ENCODE measurements at places on chromosomes 11 and 22. TPM values are rescaled to one million over a fixed set of nuclear protein-coding genes. Genes with fewer than 3 reads are reported as not detected.
A peak's percentile ranks its signal among the peaks of the same experiment; 100 is the strongest.

The CD6 gene
- not detected for total RNA-seq

The OR52A1 gene
- not detected for total RNA-seq

The TXNRD2 gene
- total RNA-seq = 24.1 TPM

The INPPL1 gene
- 117 TPM for total RNA-seq

The NAALAD2 gene
- 1.2 TPM for total RNA-seq

GRCh38 chr11:68838572-68838964 is 3.1 kb downstream of the CPT1A start:
- H3K4me1 ChIP-seq = peaks cover 87% of the 10 kb centered on the region
- H3K4me3 ChIP-seq = peak overlapping the region; percentile 92

GRCh38 chr11:41256041-41256440 is 203.4 kb downstream of the LRRC4C start:
- H3K27me3 ChIP-seq = no peaks in the 10 kb centered on the region
- no peaks in the 10 kb centered on the region for H3K36me3 ChIP-seq
- H3K4me3 ChIP-seq = no peak overlapping the region
- H3K4me1 ChIP-seq = no peaks in the 10 kb centered on the region
- no peak overlapping the region for H3K27ac ChIP-seq

DNA sequence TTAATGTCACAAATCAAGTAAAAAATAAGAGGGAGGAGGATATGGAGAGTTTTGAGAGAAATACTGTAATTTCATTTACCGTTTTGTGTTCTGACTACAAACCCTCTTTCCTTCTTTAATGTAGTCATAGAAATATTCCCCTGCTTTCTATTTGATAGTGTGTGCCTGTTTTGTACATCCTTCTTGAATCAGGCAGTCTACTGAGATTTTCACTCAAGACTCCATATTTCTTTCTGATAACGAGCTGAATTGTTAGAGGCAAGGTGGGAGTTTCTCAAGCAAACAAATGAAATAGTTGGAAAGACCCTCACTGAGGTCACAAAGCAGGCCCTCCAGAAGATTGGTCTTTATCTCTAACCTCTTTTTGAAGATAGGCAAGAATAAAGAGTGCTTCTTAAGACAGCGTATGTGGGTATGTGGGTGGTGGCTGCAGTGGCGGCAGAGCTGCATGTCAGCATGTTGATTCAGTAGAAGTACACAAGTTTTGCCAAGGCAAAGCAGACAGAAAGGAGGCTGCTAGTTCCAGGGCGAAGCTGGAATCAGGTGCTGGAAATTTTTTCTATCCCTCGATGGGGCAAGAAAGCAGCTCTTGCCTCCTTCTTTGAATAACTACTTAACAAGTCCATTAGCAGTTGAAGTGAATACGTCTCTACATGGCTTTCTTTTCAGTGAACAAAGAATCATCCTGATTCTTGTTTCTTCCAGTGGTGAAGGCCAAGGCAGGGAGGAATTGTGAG is 164.2 kb downstream of the FAM76B start:
- no peak for DNase-seq
- no peaks in the 10 kb centered on the region for H3K27me3 ChIP-seq
- H3K4me1 ChIP-seq = peaks cover 7% of the 10 kb centered on the region
- H3K36me3 ChIP-seq = no peaks in the 10 kb centered on the region
- no peak overlapping the region for H3K4me3 ChIP-seq
- no peak overlapping the region for H3K27ac ChIP-seq

DNA sequence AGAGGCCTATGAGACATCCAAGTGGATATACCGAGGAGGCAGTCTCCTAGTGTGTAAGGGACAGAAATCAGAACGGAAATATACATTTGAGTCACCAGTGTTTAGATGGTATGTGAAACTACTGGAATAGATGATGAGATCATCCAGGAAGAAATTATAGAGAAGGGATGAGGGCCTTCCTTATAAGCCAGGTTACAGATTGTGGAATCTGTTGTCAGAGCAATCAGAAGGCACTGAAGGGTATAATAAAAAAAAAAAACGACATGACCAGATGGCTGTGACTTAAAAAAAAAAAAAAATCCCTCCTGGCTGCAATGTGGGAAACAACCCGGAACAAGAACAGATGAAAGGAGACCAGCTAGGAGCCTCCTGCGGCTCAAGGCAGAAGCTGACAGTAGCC is 2.7 kb downstream of the MAJIN start:
- no peak overlapping the region for H3K4me3 ChIP-seq
- no peaks in the 10 kb centered on the region for H3K36me3 ChIP-seq
- peaks cover 8% of the 10 kb centered on the region for H3K4me1 ChIP-seq
- no peak overlapping the region for H3K27ac ChIP-seq
- no peak for DNase-seq
- no peaks in the 10 kb centered on the region for H3K27me3 ChIP-seq

GRCh38 chr11:120029321-120029720 is 108.6 kb downstream of the TRIM29 start:
- DNase-seq = no peak
- no peaks in the 10 kb centered on the region for H3K36me3 ChIP-seq
- no peaks in the 10 kb centered on the region for H3K27me3 ChIP-seq

DNA sequence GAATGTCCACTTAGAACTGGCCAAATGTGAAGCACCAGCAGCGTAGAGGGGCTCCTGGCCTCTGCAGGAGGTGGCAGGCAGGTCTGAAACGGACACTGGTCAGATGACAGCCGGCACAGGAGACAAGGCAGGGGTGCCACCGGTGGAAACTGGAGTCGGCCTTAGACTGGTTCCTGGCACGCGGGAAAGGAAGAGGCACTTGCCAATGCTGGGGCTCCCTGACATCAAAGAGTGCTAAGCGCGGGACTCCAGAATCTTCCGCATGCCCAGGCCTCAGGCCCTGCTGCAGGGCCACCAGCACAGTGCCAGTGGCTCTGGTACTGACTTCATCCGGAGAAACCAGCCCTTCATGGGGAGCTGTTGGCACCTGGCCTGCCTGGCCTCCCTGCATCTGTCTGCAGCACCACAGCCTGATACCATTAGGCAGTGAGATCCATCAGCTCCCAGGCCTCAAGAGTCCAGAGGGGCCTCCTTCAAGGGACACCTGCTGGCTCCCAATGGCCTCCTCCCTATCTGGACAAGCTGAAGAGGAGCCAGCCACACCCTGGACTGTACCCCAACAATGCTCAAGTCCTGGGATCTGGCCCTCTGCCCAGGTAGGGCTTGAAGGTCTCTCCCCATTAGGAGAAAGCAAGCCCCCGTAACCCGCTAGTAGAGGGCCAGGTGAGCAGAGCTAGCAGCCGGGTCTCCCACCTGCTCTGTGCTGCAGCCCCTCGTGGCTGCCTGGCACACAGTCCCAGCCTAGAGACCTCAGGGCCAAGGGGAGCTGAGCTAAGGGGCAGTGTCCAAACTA is 29.7 kb upstream of the GNB1L start:
- DNase-seq = no peak
- no peaks in the 10 kb centered on the region for H3K27me3 ChIP-seq
- H3K27ac ChIP-seq = no peak overlapping the region
- peaks cover 33% of the 10 kb centered on the region for H3K36me3 ChIP-seq
- H3K4me1 ChIP-seq = peaks cover 49% of the 10 kb centered on the region
- H3K4me3 ChIP-seq = no peak overlapping the region

DNA sequence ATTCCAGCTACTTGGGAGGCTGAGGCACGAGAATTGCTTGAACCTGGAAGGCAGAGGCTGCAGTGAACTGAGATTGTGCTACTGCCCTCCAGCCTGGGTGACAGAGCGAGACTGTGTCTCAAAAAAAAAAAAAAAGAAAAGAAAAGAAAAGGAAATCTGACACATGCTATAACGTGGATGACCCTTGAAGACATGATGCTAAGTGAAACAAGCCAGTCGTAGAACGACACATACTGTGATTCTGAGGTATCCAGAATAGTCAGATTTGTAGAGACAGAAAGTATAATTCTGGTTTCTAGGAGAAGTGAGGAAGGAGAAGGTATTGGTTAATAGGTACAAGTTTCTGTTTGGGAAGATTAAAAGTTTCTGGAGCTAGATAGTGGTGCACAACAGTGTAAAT is 6.7 kb upstream of the APOA5 start:
- H3K27me3 ChIP-seq = no peaks in the 10 kb centered on the region
- H3K4me3 ChIP-seq = no peak overlapping the region
- H3K36me3 ChIP-seq = no peaks in the 10 kb centered on the region
- H3K27ac ChIP-seq = no peak overlapping the region
- DNase-seq = no peak

- H3K4me1 ChIP-seq = peaks cover 22% of the 10 kb centered on the region
- DNase-seq = no peak
- H3K36me3 ChIP-seq = no peaks in the 10 kb centered on the region
- no peak overlapping the region for H3K4me3 ChIP-seq
- H3K27ac ChIP-seq = peak overlapping the region; percentile 26
Measured at GRCh38 chr11:124676386-124676785, 2.7 kb downstream of the SPA17 start.

- no peaks in the 10 kb centered on the region for H3K36me3 ChIP-seq
- no peaks in the 10 kb centered on the region for H3K4me1 ChIP-seq
- H3K27ac ChIP-seq = no peak overlapping the region
Measured at GRCh38 chr22:37299969-37300509, 17.7 kb downstream of the CYTH4 start.

DNA sequence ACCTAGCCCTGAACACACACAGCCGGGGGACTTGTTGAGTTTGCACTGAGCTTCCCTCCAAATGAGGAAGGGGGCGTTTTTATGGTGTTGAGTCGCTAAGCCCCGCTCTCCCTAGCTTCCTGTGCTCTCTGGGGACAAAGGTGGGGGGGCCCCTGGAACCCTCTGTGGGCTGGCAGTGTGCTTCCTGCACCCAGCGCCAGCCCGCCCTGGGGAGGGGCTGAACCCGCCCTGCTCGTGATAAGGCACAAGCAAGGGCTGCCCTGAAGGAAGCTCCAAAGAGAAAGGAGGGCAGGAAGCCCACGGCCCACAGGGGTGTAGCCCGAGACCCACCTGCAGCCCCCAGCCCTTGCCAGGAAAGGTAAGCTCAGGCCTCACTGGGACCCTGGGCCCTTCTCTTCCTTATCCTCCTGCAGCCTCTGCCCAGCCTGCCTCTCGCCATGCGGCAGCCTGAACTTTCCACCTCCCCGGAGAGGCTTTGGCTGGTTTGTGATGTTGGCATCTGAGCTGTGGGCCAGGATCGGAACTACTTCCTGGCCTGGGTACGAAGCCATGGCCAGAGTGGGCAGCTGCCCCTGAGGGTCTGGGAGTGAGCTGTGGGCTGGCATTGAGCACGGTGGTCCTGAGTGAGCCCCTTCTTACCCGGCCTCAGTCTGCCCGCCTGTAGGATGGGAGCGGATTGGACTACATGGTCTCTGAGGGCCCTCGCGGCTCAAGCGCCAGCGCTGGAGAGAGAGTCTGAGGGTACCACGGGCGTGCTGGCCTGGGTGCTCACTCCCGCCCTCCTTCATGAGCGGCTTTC is at the start of gene FERMT3:
TSS of gene FERMT3 (plus strand) at position 265 of the 799 bp plus-strand sequence. CDS start 644 bp downstream, outside the sequence.
- H3K4me3 ChIP-seq = peak within 1 kb of the TSS; percentile 45
- no peaks in the 10 kb centered on the region for H3K27me3 ChIP-seq
- H3K4me1 ChIP-seq = peaks cover 50% of the 10 kb centered on the region

- peak overlapping the region; percentile 63 for H3K27ac ChIP-seq
- DNase-seq = no peak
- no peaks in the 10 kb centered on the region for H3K27me3 ChIP-seq
- no peaks in the 10 kb centered on the region for H3K36me3 ChIP-seq
- H3K4me1 ChIP-seq = peaks cover 42% of the 10 kb centered on the region
Measured at GRCh38 chr22:40709752-40710413, 30.6 kb downstream of the MCHR1 start.

GRCh38 chr22:17346578-17346977 is 22.7 kb upstream of the CECR2 start:
- no peak overlapping the region for H3K27ac ChIP-seq
- H3K27me3 ChIP-seq = peaks cover 31% of the 10 kb centered on the region
- DNase-seq = no peak
- H3K4me1 ChIP-seq = no peaks in the 10 kb centered on the region
- no peaks in the 10 kb centered on the region for H3K36me3 ChIP-seq

DNA sequence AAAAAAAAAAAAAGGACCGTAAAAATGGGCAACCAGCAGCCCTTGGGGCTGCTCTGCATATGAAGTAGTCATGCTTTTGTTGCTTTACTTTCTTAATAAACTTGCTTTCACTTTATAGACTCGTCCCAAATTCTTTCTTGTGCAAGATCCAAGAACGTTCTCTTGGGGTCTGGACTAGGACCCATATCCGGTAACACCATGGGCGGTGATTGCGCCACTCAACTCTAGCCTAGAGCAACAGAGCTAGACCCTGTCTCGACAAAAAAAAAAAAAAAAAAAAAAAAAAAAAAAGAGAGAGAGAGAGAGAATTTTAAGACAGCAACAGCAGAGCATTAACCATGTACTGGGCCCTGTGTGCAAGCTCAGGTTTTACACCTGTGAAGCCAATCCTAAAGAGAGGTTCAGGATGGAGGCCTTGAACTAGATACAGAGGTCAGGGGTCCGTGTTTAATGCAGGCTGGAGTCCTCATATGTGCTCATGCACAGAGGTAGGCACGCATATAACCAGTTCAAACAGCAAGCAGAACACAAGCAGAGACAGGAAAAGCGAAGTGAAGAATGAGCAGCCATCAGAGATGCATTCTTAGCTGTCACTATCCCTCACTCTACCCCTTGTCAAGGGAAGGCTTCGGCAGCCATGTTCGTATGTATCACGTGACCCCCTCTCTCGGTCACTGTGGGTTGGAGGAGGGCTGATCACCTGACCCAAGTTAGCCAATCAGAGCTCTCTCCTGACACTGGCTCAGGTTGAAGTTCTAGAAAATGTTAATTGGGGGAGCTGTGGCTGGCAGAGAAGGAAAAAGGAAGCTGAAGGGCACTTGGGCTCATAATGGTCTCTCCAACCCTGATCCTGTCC is 16.7 kb upstream of the SYT12 start:
- H3K27me3 ChIP-seq = no peaks in the 10 kb centered on the region
- no peaks in the 10 kb centered on the region for H3K36me3 ChIP-seq
- no peak overlapping the region for H3K4me3 ChIP-seq
- no peak overlapping the region for H3K27ac ChIP-seq
- no peak for DNase-seq

DNA sequence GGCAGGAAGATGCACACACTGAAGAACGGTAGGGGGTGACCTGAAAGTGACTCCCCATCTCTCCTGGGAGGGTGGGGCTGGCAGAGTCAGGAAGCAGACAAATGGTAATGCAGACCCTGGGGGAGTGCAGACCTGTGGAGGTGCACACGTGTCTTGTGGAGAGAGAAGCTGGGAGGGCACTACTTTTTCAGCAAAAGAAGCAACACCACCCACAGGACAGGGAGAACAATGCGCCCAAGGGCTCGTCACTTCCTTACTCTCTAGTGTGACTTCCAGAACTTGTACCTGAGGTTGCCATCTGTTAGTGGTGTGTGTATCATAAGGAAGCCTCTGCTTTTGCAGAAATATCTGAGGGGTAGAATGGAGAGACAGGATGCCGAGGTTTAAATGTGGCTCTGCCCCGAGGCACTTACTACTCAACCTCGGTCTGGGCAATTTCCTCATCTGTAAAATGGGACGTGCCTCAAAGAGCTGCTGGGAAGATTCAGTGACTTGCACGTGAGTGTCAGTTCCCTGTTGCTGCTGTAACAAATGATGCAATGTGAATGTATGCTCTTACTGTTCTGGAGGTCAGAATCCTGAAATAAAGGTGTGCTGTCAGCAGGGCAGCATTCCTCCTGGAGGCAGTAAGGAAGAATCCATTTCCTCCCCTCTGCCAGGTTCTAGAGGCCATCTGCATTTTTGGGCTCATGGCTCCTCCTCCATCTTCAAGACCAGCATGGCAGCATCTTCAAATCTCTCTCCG is 323.4 kb downstream of the SHANK2 start:
- no peak overlapping the region for H3K4me3 ChIP-seq
- no peaks in the 10 kb centered on the region for H3K27me3 ChIP-seq
- no peak for DNase-seq
- no peaks in the 10 kb centered on the region for H3K36me3 ChIP-seq
- H3K4me1 ChIP-seq = no peaks in the 10 kb centered on the region
- H3K27ac ChIP-seq = no peak overlapping the region

GRCh38 chr22:29742326-29742725 is 22.5 kb downstream of the CABP7 start:
- H3K27ac ChIP-seq = no peak overlapping the region
- H3K27me3 ChIP-seq = no peaks in the 10 kb centered on the region
- no peaks in the 10 kb centered on the region for H3K4me1 ChIP-seq
- DNase-seq = no peak
- H3K36me3 ChIP-seq = peaks cover 41% of the 10 kb centered on the region
